ENCODE measurements at places on chromosomes 13 and 19.

GRCh38 chr19:54024660-54025059 is 33.2 kb downstream of the CACNG6 start:
- DNase-seq, result no peak

DNA sequence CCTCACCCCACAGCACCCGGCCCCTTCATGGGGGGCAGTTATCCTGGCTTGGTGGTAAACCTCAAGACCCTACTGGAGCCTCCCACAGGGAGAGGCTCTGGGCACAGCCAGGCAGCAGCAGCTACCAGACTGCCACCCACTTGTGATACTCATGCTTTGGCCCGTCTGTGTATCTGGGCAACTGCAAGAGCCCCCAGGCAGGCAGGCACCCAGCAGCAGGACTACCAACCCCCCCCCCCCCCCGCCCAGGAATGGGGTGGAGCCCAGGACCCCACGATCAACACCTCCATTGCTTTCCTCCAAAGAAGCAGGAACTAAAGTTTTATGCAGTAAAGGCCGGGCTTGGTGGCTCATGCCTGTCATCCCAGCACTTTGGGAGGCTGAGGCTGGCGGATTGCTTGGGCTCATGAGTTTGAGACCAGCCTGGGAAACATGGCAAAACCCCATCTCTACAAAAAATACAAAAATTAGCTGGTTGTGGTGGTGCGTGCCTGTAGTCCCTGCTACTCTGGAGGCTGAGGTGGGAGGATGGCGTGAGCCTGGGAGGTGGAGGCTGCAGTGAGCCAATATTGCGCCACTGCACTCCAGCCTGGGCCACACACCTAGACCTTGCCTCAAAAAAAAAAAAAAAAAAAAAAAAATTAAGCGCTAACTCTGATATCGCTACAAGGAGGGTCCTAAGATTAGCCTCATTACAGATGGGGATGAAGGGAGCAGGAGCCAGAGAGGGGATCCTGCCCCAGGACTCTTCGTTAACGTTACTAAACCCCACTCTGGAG is 1.1 kb upstream of the LYL1 start:
- no peak for DNase-seq

- no peak for DNase-seq
Measured at GRCh38 chr13:113403255-113404104, 39.5 kb upstream of the GRTP1 start.

DNA sequence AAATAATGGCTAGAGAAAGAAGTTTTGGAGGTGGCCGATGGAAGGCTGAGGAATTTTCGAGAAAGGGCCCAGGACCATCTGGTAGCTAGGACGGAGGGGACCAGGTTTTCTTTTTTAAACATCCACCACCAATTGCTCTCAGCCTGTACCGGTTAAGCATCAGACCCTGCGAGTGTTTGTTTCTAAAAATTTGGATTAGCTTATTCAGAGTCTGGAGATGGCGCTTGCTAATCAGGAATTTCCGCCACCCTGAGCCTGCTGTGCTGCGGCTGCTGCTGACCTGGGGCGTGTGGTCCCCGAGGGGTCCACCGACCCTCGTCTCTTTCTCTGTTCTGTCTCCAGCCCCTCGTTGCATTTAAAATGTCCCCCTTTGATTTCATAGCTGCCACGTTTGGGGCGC is 2.0 kb downstream of the UHRF1 start:
- no peak for DNase-seq

DNA sequence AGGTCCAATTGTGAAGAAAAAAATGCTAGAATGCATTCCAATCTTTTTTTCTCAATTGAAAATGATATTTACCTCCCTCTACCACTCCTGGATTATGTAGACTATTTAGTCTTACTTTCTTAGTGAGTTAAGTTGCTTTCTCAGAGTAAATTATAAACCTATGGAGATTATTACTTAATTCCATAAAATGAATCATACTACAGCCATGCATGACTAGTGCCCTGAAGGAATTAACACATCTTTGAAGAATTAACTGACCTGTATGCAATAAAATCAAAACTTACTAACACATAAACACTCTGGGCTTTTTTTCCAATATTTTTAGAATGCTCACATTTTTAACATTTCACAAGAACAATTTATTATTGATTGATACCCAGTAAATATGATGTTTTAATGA is 379.4 kb upstream of the DACH1 start:
- no peak for DNase-seq

DNA sequence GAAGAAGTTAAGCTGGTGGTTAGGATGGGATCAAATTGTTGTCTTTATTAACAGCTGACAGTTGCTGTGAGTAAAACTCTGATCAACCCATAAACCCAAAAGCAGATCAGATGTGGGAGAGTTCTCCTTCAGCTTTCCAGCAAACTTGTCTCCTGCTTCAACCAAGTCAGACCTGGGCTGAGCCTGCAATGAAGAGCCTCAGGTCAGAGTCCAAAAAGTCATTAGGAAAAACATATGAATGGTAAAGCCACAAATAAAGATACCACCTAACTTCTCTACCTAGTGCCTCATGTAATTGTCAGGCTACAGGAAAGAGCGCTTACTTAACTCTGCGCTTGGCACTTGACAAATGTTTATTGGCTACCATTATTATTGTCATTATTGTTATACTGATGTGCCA is 21.9 kb upstream of the UBE2L5 start:
- DNase-seq, result no peak

DNA sequence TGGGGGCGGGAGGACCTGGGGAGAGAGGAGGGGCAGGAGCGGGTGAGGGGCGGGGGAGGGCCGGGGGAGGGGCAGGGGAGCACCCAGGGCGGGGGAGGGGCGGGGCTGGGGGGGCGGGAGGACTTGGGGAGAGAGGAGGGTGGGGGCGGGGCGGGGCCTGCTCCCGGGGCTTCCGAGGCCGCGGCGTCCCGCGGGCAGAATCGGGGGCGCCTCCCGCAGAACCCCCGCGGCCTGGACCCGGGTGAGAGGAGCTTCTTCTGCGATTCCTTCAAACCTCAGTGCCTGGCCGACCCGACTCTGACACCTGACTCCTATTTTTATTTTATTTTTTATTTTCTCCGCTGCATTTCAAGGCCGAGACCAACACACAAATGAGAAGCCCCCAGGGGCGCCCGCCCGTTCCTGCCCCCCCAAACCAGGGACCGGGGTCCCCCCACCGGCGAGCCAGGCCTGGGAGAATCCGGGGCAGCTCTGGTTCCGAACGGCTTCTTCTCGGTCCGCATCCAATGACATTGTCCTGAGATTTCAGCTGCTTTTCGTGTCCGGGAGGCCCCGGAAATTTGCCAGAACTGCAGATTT is 470 bp upstream of the GRTP1 start:
- DNase-seq, result no peak

DNA sequence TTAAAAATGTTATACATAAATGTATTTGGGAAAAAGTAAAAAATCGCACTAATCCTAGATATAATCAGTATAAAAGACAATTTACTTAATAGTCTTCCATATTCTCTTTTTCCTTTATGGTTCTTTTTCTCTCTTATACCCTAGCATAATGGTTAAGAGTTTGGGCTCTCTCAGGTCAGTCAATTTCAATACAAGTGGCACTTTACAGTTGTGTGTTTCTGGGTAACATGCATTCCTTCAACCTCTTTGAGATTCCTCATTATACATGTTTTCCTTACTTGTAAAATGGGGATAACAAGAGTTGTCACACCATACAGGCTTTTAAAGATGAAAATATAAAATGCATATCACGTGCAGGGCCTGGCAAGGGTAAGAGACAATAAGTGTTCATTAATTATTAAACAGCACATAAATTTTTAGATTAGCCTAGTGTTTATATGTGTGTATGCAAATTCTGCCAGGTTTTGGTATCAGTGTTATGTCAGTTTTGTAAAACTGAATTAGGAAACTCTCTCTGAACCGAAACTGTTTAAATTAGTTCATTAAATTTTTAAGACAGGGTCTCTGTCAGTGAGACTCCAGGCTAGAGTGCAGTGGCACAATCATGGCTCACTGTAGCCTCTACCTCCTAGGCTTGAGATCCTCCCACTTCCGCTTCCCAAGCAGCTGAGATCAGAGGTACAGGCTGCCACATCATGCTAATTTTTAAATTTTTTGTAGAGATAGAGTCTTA is 49.8 kb downstream of the ELF1 start:
- no peak for DNase-seq

GRCh38 chr13:33934343-33934742 is 116.4 kb downstream of the RFC3 start:
- DNase-seq, result no peak

DNA sequence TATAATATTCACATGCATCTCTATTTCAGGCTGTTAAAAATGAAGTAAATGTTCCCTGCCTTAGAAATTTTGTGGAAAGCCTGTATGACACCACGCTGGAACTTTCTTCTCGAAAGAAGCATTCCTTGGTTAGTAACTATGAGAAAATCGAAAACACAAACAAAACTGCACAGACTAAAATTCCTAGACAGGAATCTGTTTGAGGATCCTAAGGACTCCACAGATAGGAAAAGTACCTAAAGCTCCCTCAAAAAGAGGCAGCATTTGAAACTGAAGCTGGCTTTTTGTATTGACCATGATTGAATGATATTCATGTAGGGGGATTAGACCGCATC is 103.4 kb downstream of the FRY start:
- DNase-seq, result no peak

- no peak for DNase-seq
Measured at GRCh38 chr13:73870970-73871935, 263.0 kb downstream of the KLF12 start.

GRCh38 chr13:100275746-100276145 is 186.9 kb downstream of the PCCA start:
- DNase-seq, result no peak

GRCh38 chr19:35720648-35721047 is 2.8 kb downstream of the KMT2B start:
- no peak for DNase-seq

GRCh38 chr13:101289764-101290163 is 126.5 kb downstream of the NALCN start:
- DNase-seq, result no peak

GRCh38 chr13:91904005-91904404 is 505.6 kb downstream of the GPC5 start:
- DNase-seq, result no peak

Measured in activated CD8-positive, alpha-beta memory T cell treated with anti-CD3 and anti-CD28 coated beads for 1 hour (primary cell).